ENCODE measurements at places on chromosomes 16 and 17. TPM values are rescaled to one million over a fixed set of nuclear protein-coding genes. Genes with fewer than 3 reads are reported as not detected.

KRT15 gene
- total RNA-seq: not detected

HCRT gene
- total RNA-seq: 0.41 TPM

CNGB1 gene
- total RNA-seq: 1.2 TPM

SMPD3 gene
- total RNA-seq: 64.8 TPM

DNASE1L2 gene
- 2.4 TPM for total RNA-seq

GDE1 gene
- 43.6 TPM for total RNA-seq

SLC25A19 gene
- 6.9 TPM for total RNA-seq

TBX21 gene
- 0.82 TPM for total RNA-seq

NXPH3 gene
- 7.7 TPM for total RNA-seq

FBXW10 gene
- 0.82 TPM for total RNA-seq

Measured in frontal cortex (tissue), 4 donors.